CD8-positive, alpha-beta memory T cell (primary cell): ENCODE measurements at places on chromosomes 1 and 21.

- no peak for DNase-seq
Observed at GRCh38 chr21:33067457-33067856, 2.5 kb upstream of the OLIG1 start.

- no peak for DNase-seq
Observed at GRCh38 chr1:179445593-179445992, 79.8 kb downstream of the AXDND1 start.

GRCh38 chr1:35539824-35540261 lies 17.4 kb downstream of the KIAA0319L start:
- DNase-seq: no peak

- DNase-seq: no peak
Observed at GRCh38 chr1:50251702-50252101, 143.0 kb downstream of the ELAVL4 start.

DNA sequence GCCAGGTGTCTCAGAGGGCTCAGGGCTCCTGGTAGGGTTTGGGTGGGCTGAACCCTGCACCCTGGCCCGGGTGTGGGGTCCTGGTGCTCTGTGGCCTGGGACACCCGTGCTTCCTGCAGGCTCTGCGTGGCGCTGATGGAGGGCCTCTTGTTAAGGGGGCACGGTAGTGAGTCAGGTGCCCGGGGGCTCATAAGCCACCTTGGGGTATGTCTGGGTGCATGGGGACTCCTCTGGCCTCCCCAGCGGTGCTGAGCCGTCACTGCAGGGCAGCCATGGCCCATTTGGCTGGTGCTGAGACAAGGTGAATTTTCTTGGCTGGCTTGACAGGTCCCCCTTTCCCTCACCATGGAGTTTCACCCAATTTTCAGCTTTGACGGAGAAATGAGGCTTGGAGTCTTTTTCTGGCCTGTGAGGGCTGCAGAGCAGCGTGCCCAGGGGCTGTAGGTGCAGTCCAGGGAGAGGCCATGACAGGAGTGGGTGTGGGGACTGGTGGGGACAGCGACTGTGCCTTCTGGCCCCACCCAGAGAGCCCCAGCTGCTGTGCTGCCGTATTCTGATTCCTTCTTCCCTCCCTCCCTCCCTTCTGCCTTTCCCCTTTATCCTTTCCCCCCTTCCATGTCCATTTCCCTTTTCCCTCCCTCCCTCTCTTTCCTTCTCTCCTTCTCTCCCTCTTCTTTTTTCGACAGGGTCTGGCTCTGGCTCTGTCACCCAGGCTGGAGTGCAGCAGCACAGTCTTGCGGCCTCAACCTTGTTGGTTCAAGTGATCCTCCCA lies 40.4 kb downstream of the SKI start:
- no peak for DNase-seq

DNA sequence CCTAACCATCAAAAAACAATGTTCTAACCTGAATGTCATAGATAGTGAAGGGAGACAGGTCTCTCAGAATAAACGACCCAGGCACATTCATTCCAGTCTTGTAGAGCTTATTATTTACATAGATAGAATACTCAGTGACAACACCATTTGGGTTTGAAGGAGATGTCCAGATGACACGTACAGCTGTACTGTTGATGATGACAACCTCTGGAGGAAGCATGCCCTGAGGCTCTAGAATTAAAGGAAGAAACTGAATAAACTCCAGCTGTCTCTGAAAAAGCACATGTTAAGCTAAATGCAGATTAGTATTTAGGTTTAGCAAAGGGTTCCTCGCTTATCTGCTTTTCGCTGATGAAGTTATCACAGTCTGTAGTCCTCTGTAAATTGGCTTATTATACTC lies 277.2 kb downstream of the KCTD3 start:
- DNase-seq: no peak

- no peak for DNase-seq
Observed at GRCh38 chr1:15148941-15149340, 4.6 kb upstream of the TMEM51 start.

DNA sequence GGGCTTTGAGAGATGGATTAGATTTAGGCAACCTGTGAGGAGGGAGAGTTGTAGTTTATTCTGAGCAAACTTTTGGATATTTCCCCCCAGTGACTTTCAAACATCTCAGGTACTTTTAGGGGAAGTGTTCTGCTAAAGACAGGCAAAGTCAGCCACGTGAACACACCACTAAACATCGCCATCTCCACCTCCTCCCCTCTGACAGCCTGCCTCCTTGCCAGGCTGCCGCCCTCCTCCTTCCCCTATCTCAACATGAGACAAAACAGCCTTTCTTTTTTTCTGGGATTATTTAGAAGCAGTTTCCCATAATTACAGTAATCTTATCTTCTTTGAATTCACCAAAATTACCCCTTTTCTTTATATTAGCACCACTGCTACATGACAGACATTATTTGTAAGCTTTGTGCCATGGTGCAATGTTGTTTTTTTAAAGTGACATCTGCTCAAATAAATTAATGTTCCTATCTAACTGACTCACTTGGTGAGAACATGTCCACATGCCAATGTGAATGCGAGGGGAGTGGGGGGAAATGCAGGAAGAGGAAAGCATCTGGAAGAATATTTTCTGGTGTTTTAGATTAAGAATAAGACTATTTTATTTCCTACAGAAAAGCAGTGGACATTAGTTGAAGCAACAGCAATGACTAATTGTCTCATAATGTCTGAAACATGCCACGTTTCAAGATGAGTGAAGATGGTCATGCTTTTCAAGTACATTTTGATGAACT lies 147.8 kb upstream of the ATP1B1 start:
- no peak for DNase-seq

GRCh38 chr1:220356981-220357850 lies 85.0 kb upstream of the RAB3GAP2 start:
- DNase-seq: no peak

GRCh38 chr1:30525631-30525970 lies 197.8 kb downstream of the MATN1 start:
- no peak for DNase-seq

DNA sequence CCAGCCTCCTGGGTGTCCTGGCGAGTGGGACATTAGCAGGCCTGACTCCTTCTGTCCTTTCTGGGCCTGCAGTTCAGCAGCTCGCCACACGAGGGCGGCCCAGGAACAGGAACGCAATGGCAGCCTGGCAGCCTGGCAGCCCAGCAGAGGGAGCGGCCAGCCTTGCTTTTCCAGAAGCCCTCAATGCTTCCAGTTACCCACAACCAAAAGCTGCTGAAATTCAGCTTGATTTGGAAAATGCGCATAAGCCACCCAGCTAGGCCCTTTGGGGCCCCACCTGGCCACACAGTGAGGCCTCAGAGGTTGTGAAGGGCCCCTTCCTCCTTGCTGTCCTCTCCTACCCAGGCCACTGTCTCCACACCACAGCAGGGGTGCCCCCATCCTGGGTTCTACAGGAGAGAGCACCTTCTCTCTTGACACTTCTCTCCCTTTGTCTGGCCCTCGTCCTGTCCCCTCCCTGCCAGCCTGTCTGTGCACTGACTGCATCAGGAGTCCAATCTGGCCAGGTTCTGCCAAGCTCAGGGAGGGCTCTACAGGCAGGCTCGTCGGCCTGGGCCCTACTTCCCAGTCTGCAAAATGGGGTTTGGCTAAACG lies 103.4 kb upstream of the VAMP3 start:
- DNase-seq: peak; percentile 80

DNA sequence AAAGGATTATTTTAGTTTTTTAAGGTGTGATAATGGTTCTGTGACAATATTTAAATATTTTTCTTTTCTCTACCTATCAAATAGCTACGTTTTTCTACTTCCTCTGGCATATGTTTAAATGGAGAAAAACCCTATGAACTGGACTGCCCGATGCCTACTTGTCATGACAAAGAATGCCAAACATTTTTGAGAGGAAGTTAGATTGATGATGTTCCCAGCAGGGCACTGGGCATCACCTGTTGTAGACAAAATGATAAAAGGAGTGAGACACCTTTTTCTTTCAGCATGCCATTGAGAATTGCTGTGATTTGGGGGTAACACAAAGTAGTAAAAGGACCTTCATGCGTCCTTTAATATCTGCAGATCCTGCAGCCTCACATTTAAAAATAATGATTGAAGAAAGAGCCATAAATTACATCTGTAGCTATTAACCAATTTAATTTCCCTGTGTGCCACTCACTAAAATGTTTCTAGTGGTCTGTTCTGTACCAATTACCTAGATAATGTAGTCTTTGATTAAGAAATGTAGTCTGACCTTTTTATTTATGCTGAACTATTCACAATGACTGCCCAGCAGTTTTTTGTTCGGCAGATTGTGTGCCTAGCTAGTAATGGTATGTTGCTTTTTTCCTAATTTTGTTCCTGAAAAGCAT lies 47.6 kb downstream of the RPL5 start:
- DNase-seq: no peak

GRCh38 chr1:119964673-119965363 lies 68.5 kb upstream of the ADAM30 start:
- no peak for DNase-seq

DNA sequence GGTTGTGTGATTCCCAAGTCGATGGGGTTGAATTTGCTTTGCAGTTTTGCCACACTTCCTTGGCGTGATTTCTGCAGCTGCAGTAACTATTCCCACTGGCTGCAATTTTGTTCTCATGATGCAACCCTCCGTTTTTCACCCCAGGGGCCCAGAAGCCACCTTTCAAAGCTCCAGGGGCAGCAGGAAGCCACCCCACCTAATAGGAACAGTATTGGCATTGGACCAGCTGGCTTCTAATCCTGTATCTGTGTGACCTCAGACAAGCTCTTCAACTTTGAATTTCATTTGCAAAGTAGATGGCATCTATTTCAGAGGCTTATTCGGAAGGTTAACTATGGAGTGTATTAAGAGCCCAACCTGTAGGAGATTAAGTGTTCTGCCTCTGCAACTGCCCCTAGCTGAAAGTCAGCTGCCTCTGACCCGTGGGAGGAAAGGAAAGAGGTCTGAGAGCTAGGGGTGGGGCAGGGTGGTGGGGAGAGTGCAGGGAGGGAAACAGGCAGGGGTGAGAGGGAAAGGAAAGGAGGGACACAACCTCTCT lies 12.6 kb downstream of the C1orf115 start:
- no peak for DNase-seq

- no peak for DNase-seq
Observed at GRCh38 chr1:75727571-75727970, 3.1 kb downstream of the ACADM start.

GRCh38 chr21:29342363-29342957 lies 43.7 kb downstream of the BACH1 start:
- DNase-seq: no peak

DNA sequence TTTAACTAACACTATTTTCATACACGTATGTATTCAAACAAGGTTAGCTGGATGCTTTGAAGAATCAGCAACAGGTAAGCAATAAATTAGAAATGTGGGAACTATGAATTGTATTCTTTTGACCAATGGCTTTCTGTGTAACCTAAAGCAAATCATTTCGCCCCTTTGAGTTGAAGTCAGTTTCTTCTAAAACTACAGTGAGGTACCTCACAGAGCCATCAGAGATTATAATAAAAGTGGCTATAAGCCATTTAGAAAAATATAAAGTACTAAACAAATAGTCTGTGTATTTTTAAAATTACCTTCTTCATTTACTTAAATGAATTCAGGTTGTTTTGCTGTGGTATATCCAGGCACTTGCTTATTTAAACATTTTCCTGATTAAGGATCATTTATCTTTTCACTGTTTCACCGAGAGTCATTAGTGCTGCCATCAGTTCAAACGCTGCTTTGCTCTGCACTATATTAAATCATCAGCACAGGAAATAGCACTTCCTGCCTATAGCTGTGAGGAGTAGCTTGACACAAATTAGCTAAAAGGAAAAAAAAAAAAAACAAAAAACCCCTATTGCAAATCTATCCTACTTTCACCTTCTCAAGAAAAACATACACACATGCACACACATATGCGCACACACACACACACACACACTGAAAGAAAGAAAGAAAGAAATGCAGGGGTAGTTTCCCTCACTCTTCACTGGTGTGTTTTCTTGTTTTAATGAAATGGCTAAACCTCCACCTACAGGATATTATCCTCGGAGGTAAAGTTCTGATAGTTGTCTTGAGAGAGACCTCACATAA lies 39.8 kb upstream of the C1orf105 start:
- DNase-seq: no peak

GRCh38 chr1:54884768-54885167 lies 2.2 kb downstream of the DHCR24 start:
- DNase-seq: no peak

GRCh38 chr1:234624724-234625117 lies 14.7 kb upstream of the IRF2BP2 start:
- DNase-seq: no peak

GRCh38 chr1:234495231-234495990 lies 16.4 kb upstream of the TARBP1 start:
- DNase-seq: no peak

DNA sequence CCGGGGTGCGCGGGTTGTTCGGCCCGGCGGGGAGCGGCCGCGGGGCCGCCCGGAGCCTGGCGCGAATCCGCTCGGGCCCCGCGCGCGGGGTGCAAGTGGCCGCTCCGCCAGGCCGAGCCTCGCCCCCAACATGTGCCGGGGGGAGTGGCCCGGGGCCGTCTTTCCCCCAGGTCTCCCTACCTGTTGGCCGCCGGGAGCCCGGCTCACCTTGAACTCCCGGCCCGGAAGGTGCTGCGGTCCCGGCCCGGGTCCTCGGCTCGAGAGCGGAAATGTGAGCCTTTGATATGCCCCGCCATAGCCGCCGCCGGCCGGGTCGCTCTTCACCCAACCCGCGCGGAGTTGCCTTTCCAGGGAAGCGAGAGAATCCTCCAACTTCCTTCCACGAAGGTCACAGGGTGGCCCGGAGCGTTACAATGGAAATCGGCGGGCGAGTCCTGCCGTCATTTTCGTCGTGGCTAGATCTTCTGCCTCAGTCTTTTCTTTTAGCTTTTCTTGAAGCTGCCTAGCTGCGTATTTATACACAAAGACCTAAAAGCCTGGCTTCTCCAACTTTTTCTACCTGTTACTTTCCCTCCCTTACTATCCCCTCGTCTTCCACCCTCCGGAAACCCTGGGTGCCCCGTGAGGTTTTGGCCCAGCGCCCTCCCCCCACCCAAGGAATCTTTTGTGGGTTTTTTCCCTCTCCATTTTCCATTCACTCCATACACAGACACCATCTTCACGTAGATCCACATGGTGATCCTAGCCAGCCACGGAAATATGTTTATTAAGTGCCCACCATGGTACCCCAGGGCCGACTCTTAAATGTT lies 867 bp downstream of the PTGFRN start:
- DNase-seq: peak; percentile 25

DNA sequence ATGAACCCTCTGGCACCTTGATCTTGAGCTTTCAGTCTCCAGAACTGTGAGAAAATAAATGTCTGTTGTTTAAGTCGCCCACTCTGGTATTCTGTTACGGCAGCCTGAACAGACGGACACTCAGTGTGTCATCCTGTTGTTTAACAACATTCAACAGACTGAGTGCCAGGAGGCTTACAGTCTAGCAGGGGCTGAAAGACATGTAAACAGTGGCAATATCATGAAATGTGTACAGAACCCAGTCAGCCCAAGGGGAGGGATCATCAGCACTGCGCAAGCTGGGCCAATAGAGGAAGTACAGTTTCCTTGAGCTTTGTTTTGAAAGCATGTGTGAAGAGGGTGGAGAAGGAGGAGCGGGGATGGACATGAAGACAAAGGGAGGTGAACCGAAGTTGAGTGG lies 13.6 kb downstream of the DIP2A start:
- no peak for DNase-seq
